ENCODE measurements at places on chromosomes 13 and 19.

- peak; percentile 88 for DNase-seq
These were observed 915 bp downstream of the SHC2 start for GRCh38 chr19:459724-460511.

DNA sequence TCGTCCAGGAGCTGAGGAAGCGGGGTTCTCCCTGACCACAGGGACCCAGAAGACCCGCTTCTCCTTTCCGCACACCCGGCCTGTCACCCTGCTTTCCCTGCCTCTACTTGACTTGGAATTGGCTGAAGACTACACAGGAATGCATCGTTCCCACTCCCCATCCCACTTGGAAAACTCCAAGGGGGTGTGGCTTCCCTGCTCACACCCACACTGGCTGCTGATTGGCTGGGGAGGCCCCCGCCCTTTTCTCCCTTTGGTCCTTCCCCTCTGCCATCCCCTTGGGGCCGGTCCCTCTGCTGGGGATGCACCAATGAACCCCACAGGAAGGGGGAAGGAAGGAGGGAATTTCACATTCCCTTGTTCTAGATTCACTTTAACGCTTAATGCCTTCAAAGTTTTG is 18.9 kb downstream of the VASP start:
- peak; percentile 68 for DNase-seq

DNA sequence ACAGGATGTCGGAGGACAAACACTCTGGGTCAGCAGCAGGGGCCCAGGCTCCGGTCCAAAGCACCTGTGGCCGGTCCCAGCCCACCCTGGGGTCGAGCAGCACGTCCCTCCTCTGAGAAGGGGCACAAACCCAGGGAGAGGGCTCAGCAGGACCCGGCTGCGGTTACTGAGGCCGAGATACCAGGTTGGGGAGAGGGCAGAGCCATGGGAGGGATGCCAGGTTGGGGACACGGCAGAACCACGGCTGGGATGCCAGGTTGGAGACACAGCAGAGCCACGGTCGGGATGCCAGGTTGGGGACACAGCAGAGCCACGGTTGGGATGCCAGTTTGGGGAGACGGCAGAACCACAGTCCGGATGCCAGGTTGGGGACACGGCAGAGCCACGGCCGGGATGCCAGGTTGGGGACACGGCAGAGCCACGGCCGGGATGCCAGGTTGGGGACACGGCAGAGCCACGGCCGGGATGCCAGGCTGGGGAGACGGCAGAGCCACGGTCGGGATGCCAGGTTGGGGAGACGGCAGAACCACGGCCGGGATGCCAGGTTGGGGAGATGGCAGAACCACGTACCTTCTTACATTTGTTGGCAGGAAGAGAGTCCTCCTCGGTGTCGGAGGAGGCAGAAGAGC is 18.5 kb downstream of the MIER2 start:
- no peak for DNase-seq

DNA sequence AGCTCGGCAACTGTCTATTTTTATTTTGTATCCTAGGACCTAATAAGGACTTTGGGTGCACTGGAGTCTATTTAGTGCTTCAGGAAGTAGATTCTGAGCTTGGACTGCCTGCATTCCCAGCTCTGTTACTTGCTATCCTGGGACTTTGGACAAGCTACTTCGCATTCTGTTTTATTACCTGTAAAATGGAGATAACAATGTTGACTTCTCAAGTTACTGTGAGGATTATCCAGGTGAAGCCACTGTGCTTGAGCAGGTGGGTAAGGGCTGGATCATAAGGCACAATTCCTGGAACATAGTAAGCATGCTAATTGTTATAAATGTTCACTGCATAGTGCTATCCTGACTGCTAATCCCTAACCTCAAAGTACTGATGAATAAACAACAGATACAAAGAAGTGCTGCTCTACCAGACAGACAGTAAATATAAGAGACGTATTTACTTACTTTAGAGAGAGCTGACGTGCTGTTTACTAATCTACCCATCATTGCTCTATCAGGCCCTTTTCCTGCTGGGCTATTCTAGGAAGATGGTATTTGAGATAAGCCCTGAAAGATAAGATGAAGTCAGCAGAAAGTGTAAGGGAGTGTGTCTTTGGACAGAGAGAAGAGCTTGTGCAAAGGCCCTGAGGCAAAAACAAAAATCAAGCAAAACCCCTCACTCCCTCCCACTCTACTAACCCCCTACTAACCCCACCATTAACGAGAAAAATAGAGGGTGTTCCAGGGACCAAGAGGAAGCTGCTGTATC is 50.8 kb upstream of the FLT1 start:
- DNase-seq, result no peak

DNA sequence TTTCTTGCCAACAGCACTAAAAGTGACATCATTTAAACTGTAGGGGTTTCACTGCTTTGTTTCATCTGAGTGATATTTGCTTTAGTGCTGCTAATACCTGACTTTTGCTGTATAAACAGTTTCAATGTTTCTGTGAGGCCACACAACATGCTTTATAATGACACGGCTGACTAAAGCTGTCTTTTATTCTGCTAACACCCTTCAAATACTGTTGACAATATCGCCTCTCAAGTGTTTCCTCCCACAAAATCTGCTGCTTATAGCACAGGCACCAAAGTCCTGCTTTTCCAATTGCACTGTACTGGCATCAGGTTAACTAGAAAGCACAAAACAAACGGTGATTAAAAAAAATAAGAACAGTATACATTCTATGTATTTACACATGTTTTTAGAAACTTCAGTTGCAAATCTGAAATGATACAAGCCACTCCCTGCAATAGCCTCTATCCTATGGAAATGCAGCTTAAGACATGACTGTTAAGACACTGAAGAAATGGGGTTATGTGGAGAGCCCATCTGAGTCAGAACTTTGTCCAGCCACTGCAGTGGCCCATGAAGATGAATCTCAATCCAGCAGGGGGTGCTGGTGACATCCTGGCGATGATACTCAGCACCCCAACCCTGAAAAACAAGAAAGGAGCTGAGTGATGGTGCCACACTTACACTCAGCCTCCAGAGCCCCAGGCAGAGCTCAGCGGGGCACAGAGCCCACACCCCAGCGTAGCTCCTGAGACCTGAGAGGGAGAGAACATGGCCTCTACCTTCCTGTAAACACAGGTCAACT is 29.4 kb downstream of the RFXAP start:
- DNase-seq, result no peak

GRCh38 chr13:102816708-102817107 is 17.8 kb downstream of the BIVM start:
- no peak for DNase-seq

DNA sequence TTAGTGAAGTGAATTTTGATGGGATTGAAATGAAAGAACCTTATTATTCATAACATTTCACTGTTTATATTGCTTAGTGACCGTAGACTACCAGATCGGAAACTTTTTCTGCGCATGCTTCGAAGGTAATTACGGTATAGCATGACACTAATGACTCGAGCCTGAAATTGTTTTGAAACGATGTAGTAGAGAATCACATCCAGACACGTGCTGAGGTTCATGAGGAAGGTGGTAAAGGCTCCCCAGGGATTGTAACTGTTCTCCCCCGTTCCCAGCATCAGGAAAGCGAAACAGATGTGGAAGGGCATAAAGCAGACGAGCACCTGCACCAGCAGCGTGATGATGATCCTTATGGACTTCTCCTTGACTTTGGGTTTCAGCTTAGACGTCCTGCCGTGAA is 3.3 kb downstream of the GPR18 start:
- peak; percentile 83 for DNase-seq

DNA sequence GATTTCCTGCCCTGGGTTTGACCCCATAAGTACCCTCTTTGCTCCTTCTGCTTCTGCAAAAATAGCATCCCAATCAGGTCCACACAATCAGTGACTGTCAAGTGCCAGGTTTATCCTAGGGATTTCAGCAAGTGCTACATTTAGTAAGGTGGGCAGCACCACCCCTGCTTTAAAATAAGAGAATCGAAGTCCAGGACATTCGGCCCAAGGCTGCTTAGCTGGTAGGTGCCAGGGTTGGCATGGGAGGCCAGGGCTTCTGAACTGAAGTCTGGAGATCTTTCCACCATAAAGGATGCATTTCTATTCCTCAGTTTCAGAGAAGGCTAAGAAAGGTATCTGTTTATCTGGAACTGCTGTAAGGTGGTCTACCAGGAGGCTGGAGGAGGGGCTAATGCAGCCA is 408.3 kb downstream of the ZNF536 start:
- DNase-seq, result no peak

GRCh38 chr13:41978007-41978406 is 17.1 kb upstream of the VWA8 start:
- DNase-seq, result no peak

- DNase-seq, result no peak
These were observed 171.2 kb downstream of the ZNF536 start for GRCh38 chr19:30543243-30543945.

- DNase-seq, result peak; percentile 25
These were observed 1075.2 kb downstream of the PCDH9 start for GRCh38 chr13:66154976-66155375.

- DNase-seq, result peak; percentile 60
These were observed 38.6 kb upstream of the ITM2B start for GRCh38 chr13:48194379-48194754.

DNA sequence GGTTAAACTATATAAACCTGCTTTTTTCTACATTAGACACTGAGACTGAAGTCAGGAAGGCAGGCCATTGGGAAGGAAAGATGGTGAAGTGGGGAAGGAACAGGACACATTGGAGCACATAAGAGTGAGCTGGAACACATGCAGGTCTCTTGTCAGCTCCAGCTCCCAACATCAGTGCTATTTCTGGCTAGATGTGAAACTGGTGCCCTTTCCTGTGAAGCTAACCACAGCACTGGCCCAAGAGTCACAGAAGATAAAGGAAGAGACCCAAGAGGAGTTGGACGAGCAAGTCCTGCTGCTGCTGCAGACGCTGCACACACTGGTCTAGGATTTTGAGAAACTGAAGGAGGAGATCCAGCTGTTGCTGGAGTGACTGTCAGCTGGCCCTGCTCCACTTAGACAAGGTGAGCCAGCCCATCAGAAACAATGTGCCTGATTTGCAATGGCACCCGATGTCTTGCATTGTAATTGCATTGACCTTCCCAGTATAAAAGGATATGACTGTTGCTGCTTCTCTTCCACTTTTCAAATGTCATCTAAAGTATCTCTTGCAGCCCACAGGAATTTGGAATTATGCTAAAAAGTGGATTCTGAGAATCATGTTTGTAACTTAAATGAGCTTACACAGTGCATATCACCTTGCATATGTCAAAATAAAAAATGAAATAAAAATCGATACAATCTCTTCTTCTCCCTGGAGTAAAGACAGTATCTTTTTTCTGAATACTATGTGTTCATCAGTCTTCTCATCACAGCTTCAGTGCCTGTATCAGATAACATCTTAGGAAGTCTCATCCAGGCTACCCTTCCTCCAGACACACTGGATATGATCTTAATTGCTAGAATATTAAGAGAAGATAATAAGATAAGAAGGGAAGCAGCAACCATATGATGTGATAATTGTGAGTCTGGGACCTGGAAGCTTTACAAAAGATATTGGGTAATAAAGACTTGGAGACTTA is 230.7 kb upstream of the SPRY2 start:
- DNase-seq, result no peak

DNA sequence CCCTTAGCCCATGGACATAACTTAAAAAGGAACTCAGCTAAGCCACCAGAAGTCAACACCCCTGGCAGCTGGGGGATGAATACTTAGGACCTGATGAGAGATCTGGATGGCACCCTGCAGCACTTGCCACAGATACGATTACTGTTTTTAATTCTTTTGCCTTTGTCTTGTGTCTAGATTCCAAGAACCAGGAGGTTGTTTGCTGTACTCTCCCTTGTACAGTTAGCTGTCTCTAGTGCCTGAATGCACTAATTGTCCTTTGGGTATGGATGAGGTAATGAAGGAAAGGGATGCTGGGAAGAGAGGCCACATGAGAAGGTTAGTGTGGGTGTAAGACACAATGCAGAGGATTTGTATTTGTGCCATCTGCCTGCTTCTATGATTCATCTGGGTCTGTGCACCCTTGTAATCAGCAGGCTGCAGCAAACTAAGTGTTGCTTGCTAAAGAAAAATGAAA is 385.8 kb downstream of the KCNRG start:
- peak; percentile 65 for DNase-seq

All from muscle of leg (tissue), 16 donors.